ENCODE measurements at places on chromosomes 7 and 10. TPM values are rescaled to one million over a fixed set of nuclear protein-coding genes. Genes with fewer than 3 reads are reported as not detected.

NRAP gene
- polyA plus RNA-seq: not detected

FAM25C gene
- polyA plus RNA-seq: not detected

ARHGAP12 gene
- 15.0 TPM for polyA plus RNA-seq

OR2A5 gene
- not detected for polyA plus RNA-seq

MTURN gene
- polyA plus RNA-seq: 54.7 TPM

PODXL gene
- 150 TPM for polyA plus RNA-seq

ZCCHC24 gene
- polyA plus RNA-seq: 8.4 TPM

CREB5 gene
- polyA plus RNA-seq: 3.4 TPM

RBM20 gene
- polyA plus RNA-seq: 0.88 TPM

- no peaks in the 10 kb centered on the region for H3K27me3 ChIP-seq
- H3K4me1 ChIP-seq: no peaks in the 10 kb centered on the region
- no peak overlapping the region for H3K27ac ChIP-seq
- no peak for DNase-seq
- no peak overlapping the region for H3K4me3 ChIP-seq
These were observed 348.1 kb upstream of the VWC2 start for GRCh38 chr7:49425277-49425818.

- H3K27ac ChIP-seq: no peak overlapping the region
- no peaks in the 10 kb centered on the region for H3K36me3 ChIP-seq
- no peaks in the 10 kb centered on the region for H3K4me1 ChIP-seq
- DNase-seq: no peak
These were observed 300.8 kb downstream of the GRID1 start for GRCh38 chr10:86065711-86066251.

DNA sequence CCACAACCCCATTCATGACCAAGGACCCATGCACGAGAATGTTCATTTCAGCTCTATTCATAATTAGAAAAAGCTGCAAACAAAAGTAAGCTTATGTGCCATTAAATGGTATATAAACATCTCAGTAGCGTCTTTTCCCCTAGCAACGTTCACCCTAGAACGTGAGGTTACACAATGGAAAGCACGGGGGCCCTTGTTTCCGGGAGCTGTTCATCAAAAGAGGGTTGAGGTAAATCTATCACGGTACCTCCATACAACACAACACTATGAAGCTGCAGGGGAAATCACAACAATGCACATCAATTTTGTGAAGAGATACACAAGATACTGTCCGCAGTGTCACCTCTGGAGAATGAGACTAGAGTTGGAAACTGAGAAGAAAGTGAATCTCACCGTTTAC, 80.9 kb upstream of the DDC start:
- no peak for DNase-seq
- H3K4me3 ChIP-seq: no peak overlapping the region
- no peaks in the 10 kb centered on the region for H3K27me3 ChIP-seq
- H3K4me1 ChIP-seq: peaks cover 11% of the 10 kb centered on the region
- H3K36me3 ChIP-seq: no peaks in the 10 kb centered on the region

DNA sequence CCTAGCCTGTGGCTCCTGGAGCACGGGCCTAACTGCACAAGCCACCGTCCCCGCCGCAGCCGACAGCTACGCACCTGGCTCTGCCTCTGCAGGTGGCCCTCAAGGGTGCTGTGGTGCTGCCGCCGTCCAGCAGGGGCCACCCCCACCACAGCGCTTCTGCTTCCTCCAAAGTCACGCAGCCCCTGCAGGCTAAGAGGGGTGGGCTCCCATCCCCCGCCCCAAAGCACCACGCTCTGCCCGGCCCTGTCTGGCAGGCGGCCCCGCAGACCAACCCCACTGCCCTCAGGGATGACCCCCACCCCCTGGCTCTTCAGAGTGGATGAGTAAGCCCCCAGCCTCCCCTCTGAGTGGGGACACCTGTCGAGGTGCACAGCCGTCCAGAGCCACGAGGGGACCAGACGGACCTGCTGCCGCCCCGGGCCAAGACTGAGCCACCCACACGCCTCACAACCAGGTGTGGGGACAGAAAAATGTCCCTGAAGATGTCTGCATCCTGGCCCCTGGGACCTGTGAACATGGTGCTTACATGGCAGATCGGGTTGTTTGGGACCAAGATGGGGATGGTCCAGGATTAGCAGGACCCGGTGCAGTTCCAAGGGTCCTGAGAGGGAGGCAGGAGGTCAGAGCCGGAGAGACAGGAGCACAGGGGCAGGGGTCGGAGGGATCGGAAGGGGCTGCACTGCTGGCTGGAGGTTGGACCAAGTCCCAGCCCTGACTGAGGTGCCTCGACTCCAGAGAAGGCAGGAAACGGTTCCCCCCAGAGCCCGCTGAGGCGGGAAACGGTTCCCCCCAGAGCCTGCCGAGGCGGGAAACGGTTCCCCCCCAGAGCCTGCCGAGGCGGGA, 9.0 kb upstream of the ADAP1 start:
- H3K4me3 ChIP-seq: no peak overlapping the region
- no peaks in the 10 kb centered on the region for H3K36me3 ChIP-seq
- no peak overlapping the region for H3K27ac ChIP-seq
- peaks cover 5% of the 10 kb centered on the region for H3K4me1 ChIP-seq
- H3K27me3 ChIP-seq: no peaks in the 10 kb centered on the region

- H3K27me3 ChIP-seq: no peaks in the 10 kb centered on the region
- DNase-seq: no peak
- H3K4me3 ChIP-seq: no peak overlapping the region
- H3K27ac ChIP-seq: no peak overlapping the region
- peaks cover 7% of the 10 kb centered on the region for H3K4me1 ChIP-seq
These were observed 12.2 kb upstream of the PSAP start for GRCh38 chr10:71863203-71863602.

DNA sequence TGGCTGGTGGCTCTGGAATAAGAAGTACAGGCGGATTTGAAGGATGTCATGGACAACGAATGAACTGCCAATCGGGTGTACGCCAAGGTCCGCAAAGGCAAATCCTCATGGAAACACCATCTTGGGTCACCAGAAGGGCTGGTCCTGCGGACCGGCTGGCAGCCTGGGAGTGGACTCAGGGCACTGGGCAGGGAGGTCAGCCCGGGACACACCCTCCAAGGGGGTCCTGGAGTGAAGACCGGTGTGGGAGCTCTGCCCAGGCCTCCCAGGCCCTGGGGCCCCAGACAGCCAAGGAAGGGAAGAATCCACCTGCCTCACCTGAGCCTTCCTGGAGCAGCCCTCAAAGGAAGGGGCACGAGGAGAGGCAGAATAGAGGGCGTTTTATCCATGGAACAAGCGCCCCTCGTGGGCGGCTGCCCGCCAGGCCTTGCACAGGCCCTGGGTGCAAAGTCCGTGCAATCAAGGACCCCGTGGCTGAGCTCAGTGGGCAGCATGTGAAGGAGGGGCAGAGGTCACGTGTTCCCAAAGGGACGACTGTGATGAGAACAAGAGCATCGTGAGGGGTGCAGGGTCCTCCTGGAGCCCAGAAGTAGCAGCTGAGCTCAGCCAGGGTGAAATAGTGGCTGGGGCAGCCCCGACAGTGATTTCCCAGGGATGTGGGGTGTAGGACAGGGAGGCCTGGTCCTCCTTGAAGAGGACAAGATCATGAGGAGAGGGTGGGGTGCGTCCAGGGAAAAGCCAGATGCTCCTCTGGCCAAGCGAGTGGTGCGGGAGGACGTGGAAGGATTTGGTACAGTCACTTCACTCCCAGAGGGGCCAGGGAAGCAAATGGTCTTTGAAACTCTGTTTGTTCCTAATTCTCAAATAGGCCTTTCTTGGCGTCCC, 105.2 kb downstream of the TCERG1L start:
- H3K36me3 ChIP-seq: no peaks in the 10 kb centered on the region
- no peak overlapping the region for H3K4me3 ChIP-seq
- no peak overlapping the region for H3K27ac ChIP-seq
- H3K27me3 ChIP-seq: no peaks in the 10 kb centered on the region
- H3K4me1 ChIP-seq: no peaks in the 10 kb centered on the region

DNA sequence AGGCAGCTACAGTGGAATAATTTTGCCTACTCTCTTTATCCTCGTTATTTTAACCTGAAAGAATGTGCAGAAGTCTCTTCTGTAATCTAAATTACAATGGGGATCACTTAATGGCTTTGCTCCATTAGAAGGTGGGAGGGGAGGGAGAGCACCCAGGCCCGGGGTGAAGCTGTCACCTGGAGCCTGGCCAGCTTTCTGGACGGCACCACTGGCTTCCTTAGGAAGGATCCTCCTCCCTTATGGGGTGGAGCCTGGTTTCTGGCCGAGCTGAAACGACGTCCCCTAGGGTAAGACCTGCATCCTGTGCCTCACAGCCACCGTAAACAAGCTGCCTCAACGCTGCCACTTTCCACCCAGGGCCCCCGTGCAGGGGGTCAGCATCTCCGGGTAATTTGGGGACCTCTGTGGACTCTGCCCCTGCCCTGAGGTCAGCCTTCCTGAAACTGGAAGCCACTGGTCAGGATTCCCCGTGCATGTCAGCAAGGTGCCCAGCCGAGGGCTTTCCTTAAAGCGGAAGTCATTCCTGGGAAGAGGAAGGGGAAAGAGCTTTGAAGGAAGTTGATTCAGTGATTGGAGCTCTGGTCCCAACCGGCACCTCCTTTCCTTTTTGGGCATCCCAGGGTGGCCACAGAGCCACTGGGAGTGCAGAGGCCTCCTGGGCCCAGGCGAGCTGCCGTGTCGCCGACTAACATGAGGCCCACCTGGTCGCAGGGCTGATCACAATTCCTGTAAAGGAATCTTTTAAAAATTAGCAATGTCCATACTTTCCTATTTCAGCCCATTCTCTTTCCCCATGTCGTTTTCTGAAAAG, 569.1 kb downstream of the DNAJB6 start:
- no peak overlapping the region for H3K27ac ChIP-seq
- no peaks in the 10 kb centered on the region for H3K4me1 ChIP-seq

GRCh38 chr7:135964791-135965190, 12.4 kb downstream of the MTPN start:
- H3K4me3 ChIP-seq: no peak overlapping the region
- DNase-seq: no peak
- no peaks in the 10 kb centered on the region for H3K36me3 ChIP-seq
- H3K27me3 ChIP-seq: no peaks in the 10 kb centered on the region

GRCh38 chr10:3292636-3293035, 120.1 kb upstream of the PITRM1 start:
- H3K4me1 ChIP-seq: peaks cover 6% of the 10 kb centered on the region
- no peak overlapping the region for H3K27ac ChIP-seq
- no peak overlapping the region for H3K4me3 ChIP-seq

DNA sequence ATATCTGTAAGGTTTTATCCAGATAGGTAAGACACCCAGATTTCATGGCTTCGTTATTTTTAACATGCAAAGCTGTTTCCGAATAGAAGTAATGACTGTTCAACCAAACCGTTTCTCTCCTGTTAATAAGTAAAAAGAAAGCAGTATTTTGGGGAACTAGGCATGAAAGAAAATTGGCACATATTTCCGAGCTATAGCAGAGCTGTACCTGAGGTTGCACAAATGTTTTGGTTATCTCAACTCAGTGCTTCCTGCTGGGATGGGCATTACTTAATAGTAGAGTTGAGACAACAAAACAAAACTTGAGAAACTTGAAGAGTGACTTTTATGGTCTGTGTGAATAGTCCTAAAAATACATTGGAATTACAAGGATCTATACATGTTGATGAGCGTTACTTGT, 564.3 kb upstream of the SORCS1 start:
- no peaks in the 10 kb centered on the region for H3K36me3 ChIP-seq
- H3K4me1 ChIP-seq: peaks cover 8% of the 10 kb centered on the region
- no peak overlapping the region for H3K27ac ChIP-seq
- no peak for DNase-seq

- H3K36me3 ChIP-seq: no peaks in the 10 kb centered on the region
- no peaks in the 10 kb centered on the region for H3K27me3 ChIP-seq
- DNase-seq: no peak
- no peak overlapping the region for H3K27ac ChIP-seq
- no peaks in the 10 kb centered on the region for H3K4me1 ChIP-seq
These were observed 211.5 kb upstream of the PRSS1 start for GRCh38 chr7:142537760-142538159.

GRCh38 chr10:34612446-34612845, 202.7 kb downstream of the PARD3 start:
- H3K4me3 ChIP-seq: no peak overlapping the region
- peaks cover 3% of the 10 kb centered on the region for H3K4me1 ChIP-seq
- no peaks in the 10 kb centered on the region for H3K36me3 ChIP-seq
- H3K27me3 ChIP-seq: no peaks in the 10 kb centered on the region
- H3K27ac ChIP-seq: no peak overlapping the region

- no peak overlapping the region for H3K27ac ChIP-seq
- DNase-seq: no peak
- no peak overlapping the region for H3K4me3 ChIP-seq
- H3K27me3 ChIP-seq: no peaks in the 10 kb centered on the region
- no peaks in the 10 kb centered on the region for H3K4me1 ChIP-seq
These were observed 31.9 kb downstream of the ARL4A start for GRCh38 chr7:12719141-12719919.

DNA sequence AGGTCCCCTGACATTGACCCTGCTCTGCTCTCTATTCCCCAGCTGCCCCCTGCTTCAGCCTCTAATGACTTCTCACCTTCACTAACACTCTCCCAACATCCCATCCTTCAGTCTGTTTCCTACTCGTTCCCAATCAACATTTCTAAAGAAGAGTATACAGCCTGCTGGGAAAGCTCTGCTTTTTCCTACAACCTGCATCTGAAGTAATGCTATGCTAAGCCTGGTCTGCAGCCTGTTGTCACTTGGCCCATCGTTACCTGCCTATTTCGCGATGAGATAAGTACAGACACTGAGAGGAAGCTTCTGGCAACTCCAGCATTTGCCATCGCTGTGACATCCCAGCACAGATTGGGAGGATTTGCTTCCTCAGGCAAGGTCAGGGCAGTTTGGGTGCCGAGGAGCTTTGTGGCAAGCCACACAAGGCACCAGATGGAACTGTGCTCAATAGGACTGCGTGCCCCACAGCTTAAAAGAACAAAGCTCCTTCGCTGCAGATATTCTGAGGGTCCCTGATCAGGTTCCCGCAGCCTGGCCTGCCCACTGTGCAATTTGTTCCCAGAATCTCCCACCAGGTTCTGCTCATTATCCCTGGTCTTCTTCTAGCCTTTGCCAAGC, 51.4 kb downstream of the PKD1L1 start:
- H3K27ac ChIP-seq: no peak overlapping the region
- no peaks in the 10 kb centered on the region for H3K4me1 ChIP-seq
- no peaks in the 10 kb centered on the region for H3K36me3 ChIP-seq
- no peak for DNase-seq
- H3K27me3 ChIP-seq: no peaks in the 10 kb centered on the region

DNA sequence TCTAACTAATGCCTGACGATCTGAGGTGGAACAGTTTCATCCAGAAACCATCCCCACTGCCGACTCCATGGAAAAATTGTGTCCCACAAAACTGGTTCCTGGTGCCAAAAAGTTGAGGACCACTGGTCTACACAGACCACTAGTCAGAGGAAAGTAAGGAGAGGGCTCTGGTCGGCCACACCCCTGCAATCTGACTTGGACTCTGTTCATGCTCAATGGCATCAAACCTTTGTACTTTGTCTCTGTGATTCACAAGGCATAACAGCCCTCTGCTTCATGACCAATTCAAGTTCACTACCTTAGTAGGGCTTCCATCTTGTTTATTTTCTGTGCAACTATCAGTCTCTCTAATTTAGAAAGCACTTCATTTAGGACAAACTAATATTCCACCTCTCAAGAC, 1.8 kb downstream of the TUBAL3 start:
- H3K36me3 ChIP-seq: no peaks in the 10 kb centered on the region
- no peak overlapping the region for H3K27ac ChIP-seq
- peak overlapping the region; percentile 23 for H3K4me3 ChIP-seq
- H3K4me1 ChIP-seq: no peaks in the 10 kb centered on the region
- no peak for DNase-seq

- no peaks in the 10 kb centered on the region for H3K36me3 ChIP-seq
- DNase-seq: no peak
- no peak overlapping the region for H3K27ac ChIP-seq
- H3K27me3 ChIP-seq: no peaks in the 10 kb centered on the region
- H3K4me1 ChIP-seq: no peaks in the 10 kb centered on the region
- no peak overlapping the region for H3K4me3 ChIP-seq
These were observed 166.4 kb downstream of the C7orf25 start for GRCh38 chr7:42745357-42746059.
